CD4-positive, alpha-beta memory T cell (primary cell): ENCODE measurements at places on chromosomes 7 and 10.
A peak's percentile ranks its signal among the peaks of the same experiment; 100 is the strongest.

DNA sequence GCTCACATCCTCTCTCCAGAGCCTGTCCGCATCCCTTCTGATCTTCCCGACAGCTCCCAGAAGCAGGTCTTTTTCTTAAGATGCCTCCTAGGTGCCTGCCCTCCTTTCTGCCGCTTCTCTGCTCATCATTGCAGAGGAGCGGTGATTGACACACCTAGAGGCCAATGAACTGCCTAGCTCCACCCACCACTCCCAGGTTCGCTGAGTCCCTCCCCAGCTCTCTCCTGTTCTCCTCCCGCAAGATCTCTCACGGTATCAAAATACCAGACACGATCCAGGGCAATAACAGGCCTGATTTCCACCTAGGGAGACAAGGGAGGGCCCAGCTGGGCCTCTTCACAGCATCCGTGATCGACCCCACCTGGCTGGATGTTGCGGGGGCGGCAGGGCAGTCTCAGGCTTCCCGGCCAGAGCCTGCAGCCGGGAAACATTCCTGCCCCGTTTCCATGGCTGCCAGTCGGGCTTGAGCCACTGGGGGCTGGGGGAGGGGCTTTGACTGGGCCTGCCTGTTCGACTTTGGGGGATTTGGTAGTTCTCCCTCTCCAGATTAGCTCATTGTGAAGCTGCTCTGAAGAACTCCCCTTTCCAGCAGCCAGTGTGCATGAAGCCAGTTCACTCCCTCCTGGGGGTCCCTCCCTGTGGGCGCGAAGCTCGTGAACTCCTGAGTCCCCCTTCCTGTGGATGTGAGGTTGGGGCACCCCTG lies 373.5 kb downstream of the RPS24 start:
- peaks cover 9% of the 10 kb centered on the region for H3K4me1 ChIP-seq
- H3K36me3 ChIP-seq = no peaks in the 10 kb centered on the region
- no peak overlapping the region for H3K27ac ChIP-seq
- no peak for DNase-seq
- H3K27me3 ChIP-seq = no peaks in the 10 kb centered on the region
- no peak overlapping the region for H3K4me3 ChIP-seq

DNA sequence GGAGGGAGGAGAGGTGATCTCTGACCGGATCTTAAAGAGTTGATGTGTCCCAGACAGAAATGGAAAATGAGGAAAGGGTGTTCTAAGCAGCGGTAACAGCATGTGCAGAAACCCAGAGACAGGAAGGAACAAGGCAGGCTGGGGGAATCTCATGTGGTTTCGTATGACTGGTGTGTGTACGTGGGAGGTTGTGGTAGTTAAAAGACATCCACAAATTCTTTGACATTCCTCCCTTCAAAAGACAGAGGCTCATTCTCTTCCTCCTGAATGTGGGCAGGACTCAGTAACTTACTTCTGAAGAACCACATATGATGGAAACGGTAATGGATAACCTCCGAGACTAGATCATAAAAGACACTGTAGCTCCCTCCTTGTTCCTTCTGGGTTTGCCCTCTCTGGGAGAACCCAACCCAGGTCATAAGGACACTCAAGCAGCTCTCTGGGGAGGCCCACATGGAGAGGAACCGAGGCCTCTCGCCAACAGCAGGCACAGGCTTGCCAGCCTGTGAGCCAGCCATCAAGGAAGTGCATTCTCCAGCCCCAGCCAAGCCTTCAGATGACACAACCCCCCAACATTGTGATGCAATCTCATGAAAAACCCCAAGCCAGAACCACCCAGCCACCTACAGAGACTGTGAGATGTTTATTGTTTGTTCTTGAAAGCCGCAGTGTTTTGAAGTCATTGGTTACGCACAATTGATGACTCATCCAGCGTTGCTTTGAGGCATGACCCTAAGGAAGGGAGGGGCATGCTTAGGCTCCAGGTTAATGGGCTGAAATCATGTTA lies 116.0 kb downstream of the SLIT1 start:
- H3K4me1 ChIP-seq = no peaks in the 10 kb centered on the region
- no peak overlapping the region for H3K4me3 ChIP-seq
- no peaks in the 10 kb centered on the region for H3K36me3 ChIP-seq
- H3K27me3 ChIP-seq = no peaks in the 10 kb centered on the region
- H3K27ac ChIP-seq = no peak overlapping the region

DNA sequence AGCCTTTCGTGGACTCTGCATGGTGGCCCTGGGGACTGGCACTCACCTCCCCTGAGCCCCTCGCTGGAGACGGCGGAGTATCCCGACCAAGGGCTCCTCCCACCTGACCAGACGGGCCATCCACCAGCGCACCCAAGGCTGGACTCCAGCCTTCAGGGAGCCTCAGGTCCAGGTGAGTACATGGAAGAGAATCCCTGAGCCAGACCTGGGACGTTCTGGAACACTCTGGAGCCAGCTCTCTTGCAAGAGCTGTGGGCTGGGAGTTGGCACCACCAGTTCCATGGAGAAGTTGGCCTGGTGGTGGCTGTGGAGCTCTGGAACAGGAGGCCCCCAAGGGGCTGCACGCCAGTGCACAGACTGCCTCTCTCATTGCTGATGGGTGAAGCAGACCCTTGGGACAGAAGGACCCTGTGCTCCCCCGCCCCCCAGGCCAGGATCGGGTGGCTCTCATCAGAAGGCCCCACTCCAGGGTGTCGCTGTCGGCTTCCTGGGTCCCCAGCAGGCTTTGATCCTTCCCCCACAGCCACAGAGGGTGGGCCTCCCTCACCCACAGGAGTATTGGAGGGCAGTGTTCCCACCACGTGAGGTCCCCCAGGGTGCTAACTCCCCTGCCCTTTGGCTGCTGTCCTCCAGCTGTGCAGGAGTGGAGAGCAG lies 189.9 kb downstream of the EBF3 start:
- no peak overlapping the region for H3K4me3 ChIP-seq
- no peak for DNase-seq
- no peaks in the 10 kb centered on the region for H3K4me1 ChIP-seq
- H3K27me3 ChIP-seq = no peaks in the 10 kb centered on the region
- no peak overlapping the region for H3K27ac ChIP-seq
- no peaks in the 10 kb centered on the region for H3K36me3 ChIP-seq

GRCh38 chr7:88331322-88331721 lies 24.6 kb upstream of the STEAP4 start:
- DNase-seq = no peak
- no peaks in the 10 kb centered on the region for H3K4me1 ChIP-seq
- H3K36me3 ChIP-seq = no peaks in the 10 kb centered on the region
- H3K27me3 ChIP-seq = no peaks in the 10 kb centered on the region
- H3K27ac ChIP-seq = no peak overlapping the region

GRCh38 chr7:130350945-130351790 lies 6.6 kb downstream of the CPA5 start:
- no peak overlapping the region for H3K27ac ChIP-seq
- no peaks in the 10 kb centered on the region for H3K27me3 ChIP-seq
- H3K36me3 ChIP-seq = no peaks in the 10 kb centered on the region
- DNase-seq = no peak
- peaks cover 4% of the 10 kb centered on the region for H3K4me1 ChIP-seq
- no peak overlapping the region for H3K4me3 ChIP-seq

GRCh38 chr7:95916573-95917297 lies 144.4 kb downstream of the DYNC1I1 start:
- DNase-seq = peak; percentile 51
- H3K27ac ChIP-seq = no peak overlapping the region
- H3K4me3 ChIP-seq = no peak overlapping the region
- H3K4me1 ChIP-seq = no peaks in the 10 kb centered on the region
- no peaks in the 10 kb centered on the region for H3K36me3 ChIP-seq

GRCh38 chr10:88525371-88526069 lies 57.6 kb downstream of the RNLS start:
- H3K4me1 ChIP-seq = no peaks in the 10 kb centered on the region
- H3K4me3 ChIP-seq = no peak overlapping the region
- H3K36me3 ChIP-seq = no peaks in the 10 kb centered on the region
- H3K27me3 ChIP-seq = no peaks in the 10 kb centered on the region
- no peak for DNase-seq
- H3K27ac ChIP-seq = no peak overlapping the region

DNA sequence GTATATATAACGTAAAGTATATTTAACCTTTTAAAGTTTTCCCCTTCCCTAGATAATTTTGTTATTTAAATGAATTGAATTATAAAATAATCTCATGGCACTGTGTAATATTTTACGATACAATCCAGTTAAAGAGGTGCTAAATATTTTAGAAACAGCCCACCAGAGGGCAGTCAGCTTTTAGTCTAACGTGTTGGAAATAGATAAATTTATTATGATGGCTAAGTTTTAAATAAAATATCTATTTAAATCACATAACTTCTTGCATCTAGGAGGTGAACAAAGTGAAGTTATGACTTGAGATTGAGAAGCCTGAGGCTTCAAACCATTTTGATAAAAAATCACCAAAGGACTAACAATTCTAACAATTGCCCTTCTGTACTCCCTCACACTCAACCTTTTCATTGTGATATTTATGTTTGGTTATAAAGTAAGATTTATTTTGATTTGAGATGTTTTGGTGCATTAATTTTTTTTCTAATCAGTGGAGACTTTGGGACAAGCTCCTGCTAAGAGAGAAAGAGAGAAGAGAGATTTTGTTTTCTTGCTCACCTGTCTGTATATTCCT lies 171.5 kb upstream of the SP4 start:
- no peaks in the 10 kb centered on the region for H3K36me3 ChIP-seq
- DNase-seq = peak; percentile 49

GRCh38 chr10:94902570-94902969 lies 35.9 kb upstream of the CYP2C9 start:
- no peaks in the 10 kb centered on the region for H3K36me3 ChIP-seq
- no peaks in the 10 kb centered on the region for H3K27me3 ChIP-seq
- H3K4me1 ChIP-seq = no peaks in the 10 kb centered on the region
- no peak overlapping the region for H3K27ac ChIP-seq
- DNase-seq = no peak

GRCh38 chr7:76179686-76180085 lies 22.0 kb upstream of the SRRM3 start:
- H3K36me3 ChIP-seq = no peaks in the 10 kb centered on the region
- DNase-seq = no peak
- H3K27ac ChIP-seq = no peak overlapping the region
- no peak overlapping the region for H3K4me3 ChIP-seq

- H3K36me3 ChIP-seq = no peaks in the 10 kb centered on the region
- H3K4me3 ChIP-seq = no peak overlapping the region
- no peaks in the 10 kb centered on the region for H3K27me3 ChIP-seq
These were observed 50.6 kb downstream of the ABLIM1 start for GRCh38 chr10:114607358-114607998.

DNA sequence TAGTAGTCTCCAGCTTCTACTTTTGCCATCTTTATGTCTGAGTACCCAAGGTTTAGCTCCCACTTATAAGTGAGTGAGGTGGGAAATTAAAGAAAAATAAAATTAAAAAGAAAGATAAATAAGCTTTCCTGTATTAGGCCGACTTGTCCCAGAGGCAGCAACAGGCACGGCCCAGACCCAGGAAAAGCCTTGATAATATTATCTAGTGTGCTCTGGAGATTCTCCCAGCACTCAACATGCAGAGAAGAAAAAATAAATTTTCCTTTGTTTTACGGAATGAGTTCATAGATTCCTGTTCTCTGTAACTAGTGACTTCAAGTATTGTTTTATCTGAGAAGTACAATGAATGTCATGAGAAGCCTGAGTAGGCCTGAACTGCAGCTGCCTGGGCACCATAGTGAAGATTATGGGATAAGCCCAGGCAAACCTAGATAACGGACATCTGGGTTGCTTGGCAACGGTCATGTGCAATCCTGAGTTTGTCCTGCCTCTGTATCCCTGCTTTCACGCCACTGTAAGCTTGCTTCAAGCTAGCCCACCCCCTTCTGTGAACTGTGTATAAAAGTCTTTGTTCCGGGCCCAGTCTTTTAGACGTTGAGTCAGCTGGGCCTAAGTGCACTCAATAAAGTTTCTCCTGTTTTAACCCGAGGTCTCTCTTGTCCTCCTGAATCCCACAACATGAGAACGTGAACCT lies 6.4 kb downstream of the ATE1 start:
- no peak overlapping the region for H3K27ac ChIP-seq
- H3K4me1 ChIP-seq = peaks cover 5% of the 10 kb centered on the region
- DNase-seq = no peak
- H3K36me3 ChIP-seq = peaks cover 9% of the 10 kb centered on the region
- no peaks in the 10 kb centered on the region for H3K27me3 ChIP-seq
- H3K4me3 ChIP-seq = no peak overlapping the region

GRCh38 chr10:116476461-116476860 lies 48.8 kb downstream of the PNLIPRP3 start:
- no peaks in the 10 kb centered on the region for H3K27me3 ChIP-seq
- no peak for DNase-seq
- no peaks in the 10 kb centered on the region for H3K4me1 ChIP-seq
- no peak overlapping the region for H3K27ac ChIP-seq
- no peaks in the 10 kb centered on the region for H3K36me3 ChIP-seq

DNA sequence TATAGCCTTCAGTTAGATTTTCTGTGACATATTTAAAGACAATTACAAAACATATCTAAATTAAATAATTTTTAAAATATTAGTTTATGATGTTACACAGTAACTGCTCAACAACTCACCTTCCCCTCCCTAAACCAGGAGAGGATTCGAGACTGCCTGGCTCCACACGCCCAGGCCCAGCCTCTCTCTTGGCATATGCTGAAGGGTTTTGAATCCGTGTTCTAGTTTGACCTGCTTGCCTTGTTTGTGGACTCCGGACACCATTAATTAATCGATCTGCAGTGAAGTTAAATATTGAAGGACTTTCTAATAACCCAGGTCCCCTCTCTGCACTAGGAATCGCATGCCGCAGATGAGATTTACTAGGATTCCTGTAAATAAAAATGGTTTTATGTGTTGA lies 106.6 kb downstream of the LARP4B start:
- no peaks in the 10 kb centered on the region for H3K27me3 ChIP-seq
- no peak overlapping the region for H3K4me3 ChIP-seq
- H3K27ac ChIP-seq = no peak overlapping the region
- peaks cover 5% of the 10 kb centered on the region for H3K4me1 ChIP-seq
- no peak for DNase-seq

DNA sequence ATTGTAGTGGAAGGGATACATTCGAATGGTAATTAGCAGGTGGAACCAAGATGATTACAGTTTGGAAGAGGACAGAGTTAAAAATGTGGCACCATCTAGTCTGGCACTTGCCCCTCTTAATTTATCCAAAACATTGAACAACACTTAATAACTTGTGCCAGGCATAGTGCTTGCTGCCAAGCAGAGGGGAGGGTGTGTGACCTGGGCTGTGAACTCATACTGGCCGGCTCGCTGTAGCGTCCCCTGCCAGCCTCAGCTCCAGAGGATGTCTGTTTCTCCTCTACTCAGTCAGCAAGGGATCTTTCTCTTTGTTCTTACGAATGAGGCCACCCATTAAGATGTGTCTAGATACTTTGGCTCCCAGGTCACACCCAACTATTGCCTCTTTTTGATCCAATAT lies 179.4 kb upstream of the INHBA start:
- peaks cover 15% of the 10 kb centered on the region for H3K4me1 ChIP-seq
- H3K27me3 ChIP-seq = no peaks in the 10 kb centered on the region
- no peak for DNase-seq
- no peaks in the 10 kb centered on the region for H3K36me3 ChIP-seq

GRCh38 chr7:33418251-33418701 lies 288.9 kb downstream of the BBS9 start:
- no peak overlapping the region for H3K4me3 ChIP-seq
- no peak for DNase-seq
- H3K36me3 ChIP-seq = no peaks in the 10 kb centered on the region
- H3K27ac ChIP-seq = no peak overlapping the region
- H3K4me1 ChIP-seq = no peaks in the 10 kb centered on the region
